A172 (cell line): ENCODE measurements at places on chromosomes 11 and 22. TPM values are rescaled to one million over a fixed set of nuclear protein-coding genes. Genes with fewer than 3 reads are reported as not detected.
A peak's percentile ranks its signal among the peaks of the same experiment; 100 is the strongest.

DNA sequence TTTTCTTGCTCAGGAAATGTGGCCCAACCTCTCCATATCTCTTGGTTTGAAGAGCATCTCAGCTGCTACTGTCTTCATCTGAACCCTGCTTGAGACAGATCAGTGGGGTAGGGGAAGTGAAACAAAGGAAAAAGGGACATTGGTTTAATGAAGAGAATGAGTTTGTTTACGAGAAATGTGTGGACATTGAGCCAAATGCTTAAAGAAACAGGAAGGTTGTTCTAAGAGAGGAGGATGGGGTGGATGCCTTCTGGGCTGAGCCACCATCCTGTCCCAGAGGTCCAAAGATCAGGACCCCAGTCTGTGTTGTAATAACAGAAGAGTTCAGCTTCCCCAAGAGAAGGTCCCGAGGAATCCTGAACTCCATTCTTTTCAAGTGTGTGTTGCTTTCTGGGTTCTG, 369.7 kb downstream of the INSC start:
- DNase-seq, result no peak

DNA sequence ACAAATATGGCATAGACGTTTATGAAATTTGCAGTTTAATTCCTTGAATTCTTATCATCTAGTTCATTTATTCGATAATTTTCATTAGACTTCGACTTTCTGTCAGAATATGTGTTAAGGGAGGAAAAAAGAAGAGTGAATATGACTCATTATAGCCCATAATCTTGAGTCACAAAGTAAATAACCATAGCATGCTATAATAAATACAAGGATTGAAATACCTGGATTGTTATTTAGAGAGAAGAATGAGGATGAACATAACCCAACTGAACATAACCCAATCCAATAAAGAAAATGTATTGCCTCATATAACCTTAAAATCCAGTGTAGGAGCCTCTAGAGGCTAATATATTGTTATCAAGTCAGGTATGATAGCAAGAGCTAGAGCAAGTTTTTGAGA, 1858.3 kb upstream of the RAG2 start:
- no peak for DNase-seq

- no peak for DNase-seq
Observed at GRCh38 chr11:9956483-9956882, 292.6 kb downstream of the SWAP70 start.

DNA sequence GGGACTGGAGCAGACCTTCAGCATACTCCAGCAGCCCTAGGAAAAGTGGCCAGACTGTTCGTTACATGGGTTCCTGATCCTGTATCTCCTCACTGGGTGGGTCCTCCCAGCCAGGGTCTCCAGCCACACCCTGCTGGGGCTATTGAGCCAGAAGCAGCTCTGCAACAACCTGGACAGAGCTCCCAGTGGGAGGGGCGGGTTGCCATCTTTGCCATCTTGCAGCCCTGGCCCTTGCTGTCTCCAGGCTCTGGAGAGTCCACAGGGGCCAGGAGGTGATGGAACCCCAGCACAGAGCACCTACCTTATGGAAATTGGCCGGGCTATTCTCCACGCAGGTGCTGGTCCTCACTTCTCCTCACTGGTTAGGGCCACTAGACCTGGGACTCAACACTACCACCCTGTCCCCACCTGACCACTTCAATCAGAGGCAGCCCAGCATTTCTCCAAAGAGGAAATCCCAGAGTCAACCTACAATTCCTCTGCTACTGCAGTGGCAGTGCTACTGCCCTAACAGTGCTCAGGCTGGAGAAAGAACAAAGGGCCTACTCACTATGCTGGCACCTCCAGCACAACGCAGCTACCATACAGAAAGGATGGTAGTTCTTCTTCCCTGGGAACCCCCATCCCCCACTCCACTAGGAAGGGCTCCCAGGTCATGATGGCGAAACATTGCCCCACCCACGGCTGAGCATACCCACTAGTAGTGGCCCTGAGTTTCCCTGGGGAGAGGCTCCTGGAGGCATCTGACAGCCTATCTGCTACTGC, 290.2 kb upstream of the NCAM1 start:
- no peak for DNase-seq

DNA sequence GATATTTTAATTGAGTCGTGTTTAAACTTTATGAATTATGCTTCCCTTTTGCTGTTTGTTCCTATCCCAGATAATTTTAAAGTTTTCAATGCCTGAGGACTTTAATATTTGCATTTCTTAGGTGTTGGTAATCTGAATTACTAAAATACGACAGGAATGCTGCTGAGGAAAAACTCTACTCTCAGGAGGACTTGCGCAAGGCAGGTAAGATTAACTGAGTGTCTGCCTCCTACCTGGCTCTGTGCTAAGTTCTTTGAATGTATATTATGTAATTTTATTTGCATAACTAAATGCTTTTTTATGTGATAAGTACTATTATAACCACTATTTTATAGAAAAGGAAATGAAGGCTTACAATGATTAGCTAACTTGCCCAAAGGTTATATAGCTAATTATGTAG, 2.7 kb upstream of the KCNA4 start:
- DNase-seq, result no peak

- peak; percentile 50 for DNase-seq
Observed at GRCh38 chr22:49948958-49949913, 11.3 kb upstream of the PIM3 start.

DNA sequence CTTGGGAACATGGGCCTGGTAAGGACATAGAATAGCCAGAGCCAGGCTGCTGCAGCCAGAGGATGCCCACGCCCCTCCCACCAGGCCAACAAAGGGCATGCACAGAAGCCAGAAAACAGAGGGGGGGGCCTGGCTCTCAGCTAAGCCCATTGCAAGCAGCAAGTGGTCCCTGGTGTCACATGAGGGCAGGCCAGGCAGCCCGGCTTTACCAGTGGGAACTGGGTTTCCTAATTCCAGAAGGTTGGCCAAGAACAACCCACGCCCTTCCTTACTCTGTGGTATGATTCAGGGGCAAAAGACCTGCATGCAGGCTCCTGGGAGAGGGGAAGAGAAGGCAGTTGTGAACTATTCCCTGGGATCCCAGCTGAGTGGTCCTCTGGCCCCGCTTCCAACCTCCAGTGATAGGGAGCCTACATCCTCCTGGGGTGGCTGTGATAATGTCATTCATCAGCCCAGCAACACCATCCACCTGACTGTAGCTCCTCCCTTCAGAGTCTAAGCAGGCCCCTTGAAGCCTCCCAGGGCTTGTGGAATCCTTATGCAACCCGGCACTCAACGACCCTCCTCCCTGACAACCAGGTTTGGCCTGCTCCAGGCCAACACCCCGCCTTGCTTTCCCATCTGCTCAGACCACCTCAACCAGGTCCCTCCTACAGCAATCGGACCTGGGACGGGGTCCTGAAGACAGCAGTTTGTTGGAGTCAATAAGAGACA, 62.1 kb upstream of the LMO1 start:
- DNase-seq, result no peak

DNA sequence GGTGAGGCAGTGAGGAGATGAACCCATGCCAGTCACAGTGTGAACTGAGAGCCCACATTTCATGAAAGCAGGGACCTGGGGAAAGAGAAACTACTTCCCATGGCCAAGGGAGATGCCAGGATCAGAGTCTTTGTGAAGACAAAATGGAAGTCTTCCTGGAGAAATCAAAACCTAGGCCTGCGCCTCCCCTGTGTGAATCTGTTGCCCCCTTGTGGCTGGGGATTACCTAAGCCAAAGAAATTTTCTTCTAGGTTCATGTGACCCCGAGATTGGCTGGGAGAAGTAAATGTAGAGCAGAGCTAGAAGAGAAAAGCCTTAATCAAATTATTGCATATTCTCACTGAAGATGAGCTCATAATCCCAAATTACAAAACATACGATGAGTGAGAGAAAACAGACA, 1075.3 kb downstream of the TBC1D22A start:
- peak; percentile 43 for DNase-seq

DNA sequence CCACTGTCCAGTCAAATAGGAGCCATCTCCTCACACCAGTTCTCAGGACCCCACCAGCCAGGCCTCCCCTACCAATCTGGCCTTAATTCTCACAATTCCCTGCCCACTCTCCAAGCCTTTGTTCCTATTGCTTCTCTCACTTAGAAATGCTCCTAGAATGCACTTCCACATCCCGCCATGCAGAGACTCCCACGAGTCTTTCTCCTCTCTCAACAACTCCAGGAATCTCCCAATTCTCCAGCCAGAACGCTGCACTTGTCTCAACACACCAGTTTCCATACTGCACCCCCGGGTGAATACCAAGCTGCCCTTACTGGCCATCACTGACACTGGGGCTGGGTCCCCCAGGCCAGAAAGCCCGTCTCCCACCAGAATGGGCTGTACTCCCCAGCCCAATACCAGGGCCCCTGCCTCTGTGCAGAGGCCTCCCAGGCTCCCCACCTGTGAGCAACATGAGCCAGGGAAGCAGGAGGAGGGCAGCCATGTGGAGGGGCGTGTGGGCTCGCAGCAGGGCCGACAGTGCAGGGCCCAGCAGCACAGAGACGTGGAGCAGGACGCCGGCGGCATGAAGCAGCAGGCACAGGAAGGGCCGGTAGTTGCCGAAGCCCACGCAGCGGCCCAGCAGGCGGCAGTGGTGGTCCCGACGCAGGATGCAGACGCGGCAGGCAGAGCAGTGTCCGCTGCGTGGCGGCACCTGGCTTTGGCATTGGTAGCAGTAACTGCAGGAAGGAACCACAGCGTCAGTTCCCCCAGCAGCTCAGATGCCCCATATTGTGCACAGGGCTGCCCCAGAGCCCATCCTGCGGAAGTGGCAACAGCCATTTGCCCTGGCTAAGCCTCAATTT, 2.4 kb downstream of the ZDHHC24 start:
- no peak for DNase-seq

DNA sequence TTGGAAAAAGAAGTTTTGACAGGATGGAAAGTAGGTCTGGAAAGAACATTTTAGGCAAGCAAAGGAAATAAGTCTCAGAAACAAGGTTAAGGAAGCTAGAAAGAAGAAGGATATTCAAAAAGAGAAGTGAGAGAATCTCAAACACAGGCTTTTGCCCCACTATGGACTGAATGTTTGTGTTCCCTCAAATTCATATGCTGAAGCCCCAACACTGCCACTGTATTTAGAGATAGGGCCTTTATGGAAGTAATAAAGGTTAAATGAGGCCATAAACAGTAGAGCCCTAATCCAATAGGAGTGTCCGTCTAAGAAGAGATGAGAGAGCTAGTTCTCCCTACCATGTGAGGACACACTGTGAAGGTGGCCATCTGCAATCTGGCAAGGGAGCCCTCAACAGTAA, 20.6 kb upstream of the RPS13 start:
- DNase-seq, result no peak

The BLID gene
- 1.1 and 1.5 TPM in 2 replicates for total RNA-seq
